ENCODE measurements at places on chromosomes 12 and 14.
A peak's percentile ranks its signal among the peaks of the same experiment; 100 is the strongest.

- DNase-seq = no peak
Observed at GRCh38 chr12:119669744-119670472, 2.0 kb downstream of the PRKAB1 start.

GRCh38 chr12:89276860-89277259 lies 75.4 kb downstream of the DUSP6 start:
- DNase-seq = no peak

DNA sequence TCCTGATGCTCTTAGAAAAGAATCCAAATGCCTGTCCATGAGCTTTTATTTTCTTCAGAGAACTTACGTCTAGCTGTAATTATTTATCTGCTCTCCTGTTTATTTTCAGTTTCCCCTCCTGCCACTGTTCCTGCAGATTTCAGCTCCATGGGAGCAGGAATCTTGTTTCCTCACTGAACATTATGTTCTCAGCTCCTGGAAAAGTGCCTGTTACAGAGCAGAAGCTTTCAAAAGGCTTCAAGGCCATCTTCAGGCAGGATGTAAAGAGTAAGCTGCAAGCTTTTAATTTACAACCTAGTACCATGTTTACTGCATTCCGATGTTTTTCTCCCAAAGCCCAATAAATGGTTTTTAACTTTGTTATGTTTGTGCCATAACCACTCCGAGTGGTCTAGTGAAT lies 98.4 kb upstream of the BTG1 start:
- DNase-seq = no peak

DNA sequence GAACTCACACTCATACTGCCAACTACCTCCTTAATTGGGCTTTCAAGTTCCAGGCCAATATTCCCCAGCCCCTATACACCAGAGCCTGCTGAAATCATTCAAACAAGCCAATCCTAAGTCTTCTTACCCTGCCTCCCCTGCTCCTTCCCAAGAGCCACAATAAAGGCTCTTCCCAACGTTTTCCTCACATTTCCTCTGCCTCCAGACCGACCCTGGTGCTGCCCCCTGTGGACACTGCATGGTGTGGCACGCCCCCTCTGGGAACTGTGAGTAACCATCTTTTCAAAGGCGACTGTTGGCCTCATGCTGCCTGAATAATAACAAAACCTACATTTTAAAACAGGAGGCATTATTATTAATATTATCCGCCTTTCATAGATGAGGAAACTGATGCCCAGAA lies 111.6 kb upstream of the NOS1 start:
- DNase-seq = no peak

DNA sequence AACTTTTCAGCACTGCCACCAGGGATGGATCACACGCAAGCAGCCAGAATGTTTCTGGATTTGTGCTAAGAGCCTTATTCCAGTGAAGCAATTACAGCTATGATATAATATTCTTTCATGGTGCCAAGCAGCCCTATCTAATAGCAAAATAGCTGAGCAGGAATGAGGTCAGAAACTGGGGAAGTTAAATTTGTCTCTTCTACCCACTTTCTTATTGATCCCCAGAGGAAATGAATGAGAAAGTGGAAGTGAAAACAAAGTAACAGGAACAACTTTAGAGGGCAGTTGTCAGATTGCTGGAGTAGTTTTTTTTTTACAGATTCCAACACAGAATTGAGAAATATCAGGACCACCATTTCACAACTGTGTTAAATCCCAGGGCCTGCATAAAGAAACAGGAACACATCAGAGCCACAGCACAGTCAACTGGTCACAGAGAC lies 44.8 kb downstream of the GCH1 start:
- no peak for DNase-seq

GRCh38 chr12:124451637-124452243 lies 115.7 kb downstream of the NCOR2 start:
- no peak for DNase-seq

DNA sequence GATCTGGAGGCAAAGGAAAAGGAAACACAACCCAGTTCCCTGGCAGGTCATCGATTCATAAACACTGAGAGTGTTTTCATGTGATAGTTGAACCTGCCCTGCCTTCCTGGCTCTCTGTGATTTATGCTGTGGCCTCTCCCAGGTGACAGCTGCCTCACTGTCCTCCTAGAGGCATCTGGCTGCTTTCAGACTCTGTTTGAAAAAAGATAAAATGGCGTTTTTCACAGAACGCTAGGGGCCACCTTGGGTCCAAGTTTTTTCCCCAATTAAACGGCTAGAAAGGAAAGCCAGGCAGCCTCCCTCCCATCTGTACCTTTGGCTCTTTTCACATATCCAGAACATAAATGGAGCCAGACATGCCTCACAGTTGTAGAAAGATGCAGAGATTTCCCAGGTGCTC lies 252.6 kb upstream of the CCDC196 start:
- no peak for DNase-seq

- DNase-seq = no peak
Observed at GRCh38 chr12:23880988-23881387, 68.5 kb downstream of the SOX5 start.

DNA sequence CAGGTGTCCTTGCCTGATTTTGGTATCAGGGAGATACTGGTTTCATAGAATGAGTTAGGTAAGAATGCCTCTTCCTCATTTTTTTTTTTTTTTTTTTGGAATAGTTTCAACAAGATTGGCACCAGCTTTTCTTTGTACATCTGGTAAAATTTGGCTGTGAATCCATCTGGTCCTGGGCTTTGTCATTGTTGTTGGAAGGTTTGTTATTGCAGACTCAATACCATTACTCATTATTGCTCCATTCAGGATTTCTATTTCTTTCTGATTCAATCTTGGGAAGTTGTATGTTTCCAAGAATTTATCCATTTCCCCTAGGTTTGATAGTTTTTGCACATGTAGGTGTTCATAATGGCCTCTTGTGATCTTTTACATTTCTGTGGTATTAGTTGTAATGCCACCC lies 126.0 kb upstream of the KITLG start:
- DNase-seq = no peak

DNA sequence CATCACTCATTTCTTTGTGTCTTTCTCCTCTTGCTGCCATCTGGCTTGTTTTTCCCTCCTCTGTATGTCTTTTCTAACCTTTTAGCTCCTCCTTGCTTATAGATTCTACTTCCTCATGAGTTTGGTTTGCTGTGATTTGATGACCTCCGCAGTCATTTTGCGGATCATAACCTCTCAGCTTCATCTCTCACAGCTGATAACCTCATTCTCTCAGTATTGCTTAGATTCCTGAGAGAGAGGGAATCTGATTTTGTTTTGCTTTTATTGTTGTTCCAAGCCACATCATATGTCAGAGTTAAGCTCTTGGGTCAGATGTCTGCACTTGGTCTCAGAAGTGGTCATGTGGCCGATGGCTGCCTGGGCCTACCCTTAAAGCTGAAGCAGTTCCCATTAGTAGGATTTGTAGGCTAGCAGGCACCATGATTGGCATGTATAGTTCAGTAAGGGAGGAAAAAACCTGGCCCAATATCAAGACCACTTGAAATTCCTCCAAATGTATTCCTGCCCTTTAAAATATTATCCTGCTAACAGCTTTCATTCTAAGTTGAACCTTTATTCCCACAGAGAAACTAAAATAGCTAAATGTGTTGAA lies 13.5 kb downstream of the ZNF664 start:
- no peak for DNase-seq

GRCh38 chr12:32666018-32666417 lies 13.1 kb upstream of the DNM1L start:
- no peak for DNase-seq

DNA sequence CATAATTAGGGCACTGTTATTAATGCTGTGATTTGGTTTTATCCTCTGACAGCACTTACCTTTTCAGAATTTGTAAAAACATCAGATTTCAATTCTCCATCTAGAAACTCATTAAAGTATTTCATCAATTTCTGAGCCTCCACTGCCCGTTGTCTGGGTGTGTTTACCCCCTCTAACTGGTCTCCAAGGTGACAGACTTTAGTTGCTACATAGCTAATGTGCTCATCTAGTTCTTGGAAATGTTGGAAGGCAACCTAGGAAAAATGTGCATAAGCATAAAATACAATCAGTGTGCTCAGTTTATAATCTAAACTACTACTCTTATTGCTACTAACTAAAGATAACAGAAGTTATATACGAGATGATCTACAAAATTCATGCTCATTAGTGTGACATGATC lies 24.6 kb downstream of the EXOC5 start:
- no peak for DNase-seq

DNA sequence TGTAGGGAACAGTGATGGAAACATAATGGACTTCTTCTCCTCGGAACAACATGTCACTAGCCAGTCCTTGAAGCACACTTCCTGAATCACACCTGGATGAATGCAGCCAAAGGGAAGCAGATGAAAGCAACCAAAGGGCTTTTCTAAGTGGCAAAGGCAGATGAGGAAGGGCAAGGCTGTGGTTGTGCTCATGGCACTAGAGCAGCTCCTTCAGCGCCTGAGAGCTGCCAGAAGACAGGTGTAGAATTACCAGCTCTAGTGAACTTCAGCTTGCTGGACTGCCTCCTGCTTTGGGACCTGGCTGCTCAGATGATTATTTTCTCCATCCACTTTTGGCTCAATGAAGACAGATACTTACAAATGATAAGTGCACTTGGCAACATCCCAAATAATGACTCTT lies 1372.1 kb upstream of the SEL1L start:
- peak; percentile 60 for DNase-seq

- DNase-seq = no peak
Observed at GRCh38 chr12:26767116-26767515, 65.9 kb downstream of the ITPR2 start.

Data from NCI-H1105 (cell line).